ENCODE measurements at places on chromosomes 7 and 10.
A peak's percentile ranks its signal among the peaks of the same experiment; 100 is the strongest.

DNA sequence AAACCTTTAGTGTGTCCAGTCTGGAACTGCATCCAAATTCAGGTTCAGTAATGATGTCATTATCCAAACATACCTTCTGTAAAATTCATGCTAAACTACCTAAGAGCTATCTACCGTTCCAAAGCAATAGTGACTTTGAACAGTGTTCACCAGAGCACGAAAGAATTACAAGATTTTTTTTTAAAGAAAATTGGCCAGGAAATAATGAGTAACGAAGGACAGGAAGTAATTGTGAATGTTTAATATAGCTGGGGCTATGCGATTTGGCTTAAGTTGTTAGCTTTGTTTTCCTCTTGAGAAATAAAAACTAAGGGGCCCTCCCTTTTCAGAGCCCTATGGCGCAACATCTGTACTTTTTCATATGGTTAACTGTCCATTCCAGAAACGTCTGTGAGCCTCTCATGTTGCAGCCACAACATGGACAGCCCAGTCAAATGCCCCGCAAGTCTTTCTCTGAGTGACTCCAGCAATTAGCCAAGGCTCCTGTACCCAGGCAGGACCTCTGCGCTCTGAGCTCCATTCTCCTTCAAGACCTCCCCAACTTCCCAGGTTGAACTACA lies 694 bp upstream of the FAS start:
- H3K4me3 ChIP-seq, result peak overlapping the region; percentile 91
- H3K4me1 ChIP-seq, result peaks cover 55% of the 10 kb centered on the region
- H3K27me3 ChIP-seq, result no peaks in the 10 kb centered on the region
- H3K27ac ChIP-seq, result peak overlapping the region; percentile 88
- peak; percentile 77 for DNase-seq
- H3K36me3 ChIP-seq, result no peaks in the 10 kb centered on the region

DNA sequence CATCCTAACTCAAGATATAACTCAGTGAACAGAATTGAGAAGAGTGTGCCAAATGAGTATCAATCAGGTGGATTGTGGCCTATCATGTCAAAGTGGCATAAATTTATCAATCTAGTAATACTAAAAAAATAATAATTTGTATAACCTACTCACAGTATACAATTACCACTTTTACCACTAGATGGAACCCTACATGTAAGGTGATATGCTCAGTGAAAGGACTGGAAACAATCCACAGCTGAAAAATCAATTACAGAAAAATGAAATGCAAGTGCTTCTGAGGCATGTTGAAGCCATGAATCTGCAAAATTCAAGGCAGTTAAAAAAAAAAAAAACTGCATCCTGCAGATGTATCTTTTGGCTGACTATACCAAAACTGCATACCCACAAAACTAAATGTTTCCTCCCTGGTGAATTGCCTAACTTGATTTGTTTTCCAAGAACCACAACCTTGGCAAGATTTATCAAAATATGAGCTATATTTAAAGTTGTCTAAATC lies 13.9 kb downstream of the ARHGAP19 start:
- no peaks in the 10 kb centered on the region for H3K27me3 ChIP-seq
- peak; percentile 92 for DNase-seq
- H3K4me1 ChIP-seq, result peaks cover 30% of the 10 kb centered on the region
- H3K4me3 ChIP-seq, result no peak overlapping the region

GRCh38 chr7:131625817-131626372 lies 69.5 kb upstream of the PODXL start:
- DNase-seq, result no peak
- no peak overlapping the region for H3K27ac ChIP-seq
- H3K27me3 ChIP-seq, result peaks cover 5% of the 10 kb centered on the region
- no peaks in the 10 kb centered on the region for H3K4me1 ChIP-seq

GRCh38 chr7:20381406-20382034 lies 50.8 kb downstream of the ITGB8 start:
- H3K4me1 ChIP-seq, result no peaks in the 10 kb centered on the region
- no peak overlapping the region for H3K27ac ChIP-seq
- no peak for DNase-seq
- no peaks in the 10 kb centered on the region for H3K27me3 ChIP-seq
- H3K36me3 ChIP-seq, result peaks cover 2% of the 10 kb centered on the region
- H3K4me3 ChIP-seq, result no peak overlapping the region

- DNase-seq, result no peak
- no peak overlapping the region for H3K27ac ChIP-seq
- H3K36me3 ChIP-seq, result no peaks in the 10 kb centered on the region
- H3K27me3 ChIP-seq, result peaks cover 2% of the 10 kb centered on the region
These were observed 76.4 kb upstream of the PTER start for GRCh38 chr10:16360425-16360824.

DNA sequence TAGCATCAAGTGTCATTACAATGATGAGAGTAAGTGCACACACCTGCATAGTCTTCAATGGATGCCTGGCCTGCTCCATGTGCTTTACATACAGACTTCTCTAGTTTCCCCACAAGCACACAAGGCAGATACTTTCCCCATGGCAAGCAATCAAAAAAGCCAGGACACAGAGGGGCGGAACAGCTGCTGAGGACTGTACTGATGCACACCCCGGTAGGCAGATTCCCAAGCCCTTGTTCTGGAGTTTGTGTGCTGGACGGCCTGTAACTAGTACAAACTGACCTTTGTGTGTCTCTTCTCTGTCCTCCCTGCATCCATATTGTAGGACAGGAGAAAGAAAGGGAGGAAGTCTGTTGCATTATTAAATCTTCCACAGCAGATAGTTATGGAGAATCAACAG lies 25.8 kb downstream of the UBE2D4 start:
- no peak for DNase-seq
- H3K27ac ChIP-seq, result no peak overlapping the region
- H3K4me1 ChIP-seq, result no peaks in the 10 kb centered on the region
- no peak overlapping the region for H3K4me3 ChIP-seq
- no peaks in the 10 kb centered on the region for H3K27me3 ChIP-seq

GRCh38 chr10:64771253-64772050 lies 1250.3 kb downstream of the REEP3 start:
- no peaks in the 10 kb centered on the region for H3K4me1 ChIP-seq
- no peaks in the 10 kb centered on the region for H3K27me3 ChIP-seq
- no peaks in the 10 kb centered on the region for H3K36me3 ChIP-seq

DNA sequence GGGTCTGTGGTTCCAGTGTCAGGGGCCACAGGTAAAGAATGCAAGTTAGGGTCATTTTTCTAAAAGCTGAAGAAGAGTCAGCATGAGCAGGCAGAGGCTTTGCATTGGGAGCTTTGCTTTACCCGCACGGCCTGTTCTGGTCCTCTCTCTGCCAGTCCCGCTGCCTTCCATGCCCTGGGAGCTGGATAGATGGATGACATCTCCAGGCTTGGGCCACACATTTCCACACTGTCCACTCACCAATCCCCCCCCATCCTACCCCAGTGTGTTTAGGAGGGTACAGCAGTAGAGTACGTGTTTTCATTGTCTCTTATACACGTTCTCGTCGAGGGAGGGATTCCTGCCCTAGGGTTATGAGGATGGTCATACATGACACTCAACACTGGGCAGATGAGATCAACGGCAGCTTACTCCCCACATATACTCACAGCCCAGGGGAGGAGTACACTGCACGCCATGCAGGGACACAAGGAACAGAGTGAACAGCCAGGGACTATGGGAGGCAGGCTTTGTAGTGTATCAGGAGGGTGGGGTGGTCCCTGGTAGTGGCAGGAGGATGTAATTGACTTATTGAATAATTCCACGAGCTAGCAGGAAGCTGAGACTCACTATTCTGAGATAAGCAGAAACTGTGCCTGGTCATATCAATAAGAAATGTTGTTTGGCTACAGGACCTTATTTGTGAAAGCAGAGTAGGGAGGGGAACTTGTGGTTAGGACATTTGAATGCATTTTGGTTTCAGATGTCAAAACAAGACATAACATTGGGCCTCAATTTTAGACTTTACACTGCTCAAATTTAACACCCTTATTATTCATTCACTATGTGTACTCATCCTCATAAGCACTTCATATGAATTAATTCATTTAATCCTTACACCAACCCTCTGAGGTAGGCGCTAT lies 36.6 kb downstream of the PLPP4 start:
- no peak overlapping the region for H3K4me3 ChIP-seq
- no peaks in the 10 kb centered on the region for H3K36me3 ChIP-seq
- DNase-seq, result no peak
- H3K4me1 ChIP-seq, result peaks cover 16% of the 10 kb centered on the region
- no peaks in the 10 kb centered on the region for H3K27me3 ChIP-seq

- no peaks in the 10 kb centered on the region for H3K36me3 ChIP-seq
- no peak for DNase-seq
- H3K27me3 ChIP-seq, result no peaks in the 10 kb centered on the region
- no peak overlapping the region for H3K4me3 ChIP-seq
These were observed 51.4 kb downstream of the PLPP4 start for GRCh38 chr10:120508393-120508792.

DNA sequence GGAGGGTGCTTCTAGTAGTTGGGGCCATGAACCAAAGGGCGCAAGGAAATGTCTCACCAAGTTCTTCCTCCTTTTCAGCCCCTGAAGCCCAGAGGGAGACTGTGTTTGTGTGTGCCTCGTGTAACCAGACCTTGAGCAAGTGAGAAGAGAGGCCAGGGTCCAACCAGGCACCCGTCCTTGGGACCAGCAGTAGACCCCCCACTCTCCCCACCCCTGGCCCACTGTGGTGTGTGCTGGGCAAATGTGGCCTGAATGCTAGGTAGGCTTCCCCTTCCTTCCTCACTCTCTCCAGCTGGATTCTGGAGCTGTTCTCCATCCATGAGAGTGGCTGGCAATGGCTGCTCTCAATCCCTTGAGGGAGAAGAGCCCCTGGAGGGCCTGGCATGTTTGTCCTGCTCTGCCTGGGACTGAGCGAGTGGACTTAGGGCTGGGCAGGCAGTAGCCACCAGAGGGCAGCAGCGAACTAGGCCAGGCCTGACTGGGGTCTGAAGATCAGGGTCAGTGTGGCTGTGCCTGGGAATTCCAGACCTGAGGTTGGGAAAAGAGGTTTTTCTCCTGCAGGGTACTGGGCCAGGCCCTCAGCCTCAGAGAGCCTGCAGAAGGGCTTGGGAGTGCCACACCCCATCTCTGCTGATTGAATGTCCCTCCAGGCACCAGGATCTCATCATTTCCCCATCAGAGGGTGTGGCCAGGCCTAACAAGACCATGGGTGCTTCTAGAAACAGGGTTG lies 12.5 kb downstream of the SFRP5 start:
- DNase-seq, result peak; percentile 63
- no peaks in the 10 kb centered on the region for H3K27me3 ChIP-seq

DNA sequence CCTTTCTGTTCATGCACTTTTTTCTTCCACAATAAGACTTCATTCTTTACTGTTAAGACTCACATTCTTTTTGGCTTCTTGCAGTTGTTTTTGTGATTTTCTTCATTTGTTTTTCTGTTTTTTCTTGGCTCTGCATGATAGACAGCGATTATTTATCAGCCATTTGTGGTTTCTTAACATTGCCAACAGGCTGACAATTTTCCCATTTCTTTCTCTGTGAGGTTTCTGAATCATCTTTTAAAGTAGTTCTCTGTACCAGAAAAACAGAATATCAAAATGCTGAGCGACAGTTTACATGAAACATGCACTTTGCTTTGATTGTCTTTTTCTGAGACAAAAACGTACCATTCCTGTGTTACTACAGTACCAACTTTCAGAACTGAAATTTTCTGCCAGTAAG lies 334.2 kb upstream of the MAGI2 start:
- no peaks in the 10 kb centered on the region for H3K4me1 ChIP-seq
- no peak overlapping the region for H3K4me3 ChIP-seq
- no peak overlapping the region for H3K27ac ChIP-seq

DNA sequence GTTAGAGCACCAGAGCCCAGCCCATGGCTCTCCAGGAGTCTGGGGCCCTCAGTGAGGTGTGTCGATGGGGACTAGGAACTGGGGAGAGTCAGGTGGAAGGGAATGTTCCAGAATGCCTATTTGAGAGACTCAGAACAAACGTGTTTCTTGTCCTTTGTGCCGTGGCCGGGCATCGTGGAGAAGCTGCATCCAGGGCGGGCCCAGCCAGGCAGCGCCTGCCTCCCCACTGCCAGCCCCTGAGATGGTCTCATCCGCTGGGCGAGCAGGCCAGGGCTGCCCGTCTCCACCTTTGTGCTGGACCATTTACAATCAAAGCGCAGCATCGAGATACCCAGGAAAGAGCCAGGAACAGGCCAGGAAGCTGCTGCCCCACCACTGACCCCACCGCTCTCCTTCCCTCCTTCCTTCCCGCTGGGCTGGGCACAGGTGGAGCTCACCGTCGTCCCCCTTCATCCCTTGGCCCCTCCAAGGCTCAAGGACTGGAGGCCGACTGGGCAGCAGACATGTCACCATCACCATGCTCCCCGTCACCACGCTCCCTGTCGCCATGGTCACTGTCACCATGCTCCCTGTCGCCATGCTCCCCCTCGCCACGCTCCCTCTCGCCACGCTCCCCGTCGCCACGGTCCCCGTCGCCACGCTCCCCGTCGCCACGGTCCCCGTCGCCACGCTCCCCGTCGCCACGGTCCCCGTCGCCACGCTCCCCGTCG lies 71.1 kb upstream of the ADGRA1 start:
- H3K27me3 ChIP-seq, result peaks cover 4% of the 10 kb centered on the region
- DNase-seq, result no peak

DNA sequence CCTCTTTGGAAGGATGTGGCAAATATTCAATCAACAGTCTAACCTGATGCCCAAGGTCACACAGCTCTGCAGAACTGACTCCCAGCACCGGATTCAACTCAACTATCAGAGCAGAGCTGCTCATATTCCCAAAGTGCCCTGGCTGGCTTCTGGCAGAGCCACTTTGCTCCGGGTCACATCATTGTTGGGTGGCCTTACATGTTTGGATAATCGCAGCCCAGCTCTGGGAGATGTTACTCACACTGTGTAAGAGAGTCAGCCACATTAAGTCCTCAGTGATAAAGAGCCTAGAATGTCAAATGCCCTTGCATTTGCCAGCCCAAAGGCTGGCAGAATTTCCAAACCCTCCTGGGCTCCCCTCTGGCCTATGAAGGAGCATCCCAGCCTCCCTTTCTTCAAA lies 79.8 kb upstream of the PDE1C start:
- H3K4me1 ChIP-seq, result no peaks in the 10 kb centered on the region
- no peak overlapping the region for H3K4me3 ChIP-seq
- no peaks in the 10 kb centered on the region for H3K27me3 ChIP-seq
- H3K36me3 ChIP-seq, result no peaks in the 10 kb centered on the region
- H3K27ac ChIP-seq, result no peak overlapping the region
- DNase-seq, result no peak

- no peak overlapping the region for H3K27ac ChIP-seq
- H3K36me3 ChIP-seq, result peaks cover 21% of the 10 kb centered on the region
- no peak for DNase-seq
These were observed 59.3 kb downstream of the CTBP2 start for GRCh38 chr10:125101049-125101448.

GRCh38 chr10:52443419-52444388 lies 129.6 kb downstream of the DKK1 start:
- H3K4me1 ChIP-seq, result no peaks in the 10 kb centered on the region
- DNase-seq, result no peak
- H3K36me3 ChIP-seq, result no peaks in the 10 kb centered on the region
- H3K27ac ChIP-seq, result no peak overlapping the region
- no peak overlapping the region for H3K4me3 ChIP-seq

Data from common myeloid progenitor, CD34-positive (primary cell).